Activated CD8-positive, alpha-beta memory T cell treated with anti-CD3 and anti-CD28 coated beads, Interleukin-2, amount 50 U/mL, for 4 hours (primary cell): ENCODE measurements at places on chromosomes 1 and 21.

DNA sequence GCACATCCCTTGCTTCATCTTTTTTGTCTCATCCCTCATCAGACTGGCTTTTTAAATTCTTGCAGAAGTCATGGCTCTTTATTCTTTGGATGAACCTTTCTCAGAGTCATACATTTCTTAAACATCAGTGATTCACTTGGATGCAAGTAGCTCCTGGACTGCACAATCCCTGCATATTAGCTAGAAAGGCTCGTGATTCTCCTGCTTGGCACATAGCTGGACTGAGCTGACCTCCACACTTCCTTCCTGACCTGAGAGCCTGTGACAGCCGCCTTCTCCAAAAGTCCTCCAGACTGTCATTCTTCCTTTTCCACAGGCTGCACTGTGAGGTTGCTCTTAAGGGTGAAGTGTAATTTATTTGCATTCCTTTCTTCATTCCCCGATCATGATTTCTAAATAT lies 109.4 kb downstream of the RGL1 start:
- no peak for DNase-seq

- no peak for DNase-seq
These were observed 98.1 kb downstream of the PLD5 start for GRCh38 chr1:242426271-242426905.

DNA sequence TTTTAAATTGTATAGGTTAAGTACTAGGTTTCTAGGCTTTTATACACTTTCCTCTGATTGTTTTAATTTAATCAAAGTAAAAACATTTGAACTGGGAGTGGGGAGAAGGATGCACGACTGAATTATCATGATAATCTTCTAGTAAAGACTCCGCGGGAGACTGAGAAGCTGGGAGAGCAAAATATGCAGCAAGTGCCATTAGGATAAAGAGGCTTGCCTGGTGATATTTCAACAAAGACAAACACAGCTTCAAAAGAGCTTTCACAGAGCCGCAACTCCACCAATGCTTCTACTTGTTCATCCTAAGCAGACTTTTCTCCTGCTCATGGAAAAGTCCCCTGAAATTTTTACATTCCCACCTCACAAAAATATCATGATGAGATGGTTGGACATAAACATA lies 239.0 kb upstream of the PTBP2 start:
- no peak for DNase-seq

GRCh38 chr1:246893191-246893939 lies 38.4 kb downstream of the AHCTF1 start:
- no peak for DNase-seq

GRCh38 chr1:241999026-241999425 lies at the start of gene MAP1LC3C:
MAP1LC3C (minus strand) TSS chr1:241999098; CDS start chr1:241999008, 90 bp downstream.
- DNase-seq, result no peak

GRCh38 chr1:228972576-228972975 lies 237.3 kb downstream of the RHOU start:
- no peak for DNase-seq

- no peak for DNase-seq
These were observed 8.5 kb upstream of the DENND2D start for GRCh38 chr1:111208921-111209320.

GRCh38 chr1:63612971-63613370 lies 19.8 kb downstream of the PGM1 start:
- DNase-seq, result no peak

DNA sequence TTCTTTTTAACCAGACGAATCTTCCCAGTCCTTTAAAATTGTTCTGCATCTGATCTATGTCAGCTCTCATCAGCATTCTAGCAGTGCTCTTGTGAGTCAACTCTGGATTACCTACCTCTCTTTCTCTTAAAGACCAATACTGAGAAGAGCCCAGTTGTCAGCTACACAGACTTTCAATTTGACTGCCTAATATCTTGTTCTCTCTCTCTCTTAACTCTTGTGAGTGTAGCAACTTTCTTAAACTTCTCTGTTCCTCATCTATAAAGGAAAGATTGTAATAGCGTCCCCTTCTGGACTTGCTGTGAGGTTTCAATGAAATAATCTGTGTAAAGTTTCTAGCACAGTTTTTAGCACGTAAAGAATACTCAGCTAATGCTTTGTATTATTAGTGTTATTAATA lies 499.3 kb upstream of the ADAMTS5 start:
- DNase-seq, result no peak

DNA sequence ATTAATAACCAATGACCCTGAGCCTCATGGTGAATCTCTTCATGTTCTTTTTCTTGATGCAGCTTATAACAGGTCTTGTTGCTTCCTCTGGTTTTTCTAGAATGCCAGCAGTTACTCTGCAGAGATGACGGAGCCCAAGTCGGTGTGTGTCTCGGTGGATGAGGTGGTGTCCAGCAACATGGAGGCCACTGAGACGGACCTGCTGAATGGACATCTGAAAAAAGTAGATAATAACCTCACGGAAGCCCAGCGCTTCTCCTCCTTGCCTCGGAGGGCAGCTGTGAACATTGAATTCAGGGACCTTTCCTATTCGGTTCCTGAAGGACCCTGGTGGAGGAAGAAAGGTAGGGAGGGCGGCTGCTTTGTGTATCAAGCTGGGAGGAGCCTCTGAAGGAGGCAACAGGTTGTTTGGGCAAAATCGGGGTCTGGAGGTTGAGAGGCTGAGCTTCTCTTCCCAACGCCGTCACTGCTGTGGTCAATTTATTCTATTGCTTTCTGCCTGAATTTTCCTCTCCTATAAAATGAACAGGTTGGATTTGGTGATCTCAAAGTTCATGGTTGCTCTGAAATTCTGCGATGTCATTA lies 6.7 kb downstream of the ABCG1 start:
- no peak for DNase-seq

DNA sequence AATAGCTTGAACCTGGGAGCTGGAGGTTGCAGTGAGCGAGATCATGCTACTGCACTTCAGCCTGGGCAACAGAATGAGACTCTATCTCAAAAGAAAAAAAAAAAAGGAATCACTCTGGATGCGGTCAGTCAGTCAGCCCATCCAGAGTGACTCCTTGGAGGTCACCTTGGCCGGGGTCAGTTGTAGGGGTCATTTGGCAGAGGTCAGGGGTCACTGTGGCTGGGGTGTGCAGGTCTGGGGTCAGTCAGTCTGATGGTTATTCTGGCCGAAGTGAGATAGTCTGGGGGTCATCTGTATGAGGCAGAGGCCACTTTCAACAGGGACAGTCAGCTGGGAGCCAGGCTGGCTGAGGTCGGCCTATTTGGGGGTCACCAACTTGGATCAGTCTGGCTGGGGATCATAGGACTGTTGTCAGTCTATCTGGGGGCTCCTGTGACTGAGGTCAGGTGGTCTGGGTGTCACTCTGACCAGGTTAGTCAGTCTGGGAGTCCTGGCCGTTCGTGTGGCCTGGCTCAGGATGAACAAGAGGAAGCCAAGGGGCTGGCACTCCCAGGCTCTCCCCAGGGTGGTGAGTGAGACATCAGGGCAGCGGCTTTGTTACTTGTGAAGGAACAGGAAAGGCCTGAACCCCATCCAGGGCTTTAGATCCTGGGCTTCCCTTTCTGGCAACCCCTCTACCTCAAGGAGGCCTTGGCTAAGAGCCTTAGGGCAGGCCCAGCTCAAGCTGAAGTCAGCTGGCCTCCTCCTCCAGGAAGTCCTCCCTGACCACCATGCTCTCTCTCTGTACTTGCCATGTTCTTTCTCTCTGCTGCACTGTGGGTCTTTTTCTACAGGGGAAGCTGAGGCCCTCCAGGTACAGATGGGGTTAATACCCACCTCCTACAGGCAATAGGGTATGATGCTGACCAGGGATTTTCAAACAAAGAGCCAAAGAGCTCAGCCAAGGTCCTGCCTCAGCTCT lies 15.1 kb downstream of the PTPRU start:
- DNase-seq, result no peak

GRCh38 chr1:46442317-46443161 lies 47.1 kb upstream of the DMBX1 start:
- peak; percentile 74 for DNase-seq

GRCh38 chr1:221187174-221187573 lies 307.9 kb downstream of the HLX start:
- DNase-seq, result no peak

GRCh38 chr1:44086692-44087474 lies 31.7 kb upstream of the KLF17 start:
- no peak for DNase-seq

GRCh38 chr1:3955196-3955772 lies 55.2 kb upstream of the C1orf174 start:
- no peak for DNase-seq

DNA sequence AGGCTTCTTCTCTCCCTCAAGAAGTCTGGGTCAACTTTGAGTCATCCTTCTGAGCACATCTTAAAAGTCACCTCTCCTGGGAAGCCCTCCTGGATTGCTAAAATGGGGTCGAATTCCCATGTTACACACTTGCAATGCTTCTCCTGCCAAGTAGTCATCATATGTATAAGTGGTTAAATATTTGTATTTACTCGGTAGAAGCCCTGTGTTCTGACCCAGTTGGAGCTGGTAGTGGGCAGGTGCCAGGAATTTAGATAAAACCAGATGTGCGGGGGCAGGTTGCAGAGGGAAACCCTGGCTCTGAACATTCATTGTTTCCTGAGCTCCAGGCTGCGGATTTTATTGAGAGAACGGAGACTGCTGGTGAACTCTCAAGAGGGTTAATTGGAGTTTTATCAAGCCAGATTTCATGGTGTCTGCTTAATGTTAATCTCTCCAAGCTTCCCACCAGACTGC lies 52.8 kb upstream of the RPL11 start:
- no peak for DNase-seq

DNA sequence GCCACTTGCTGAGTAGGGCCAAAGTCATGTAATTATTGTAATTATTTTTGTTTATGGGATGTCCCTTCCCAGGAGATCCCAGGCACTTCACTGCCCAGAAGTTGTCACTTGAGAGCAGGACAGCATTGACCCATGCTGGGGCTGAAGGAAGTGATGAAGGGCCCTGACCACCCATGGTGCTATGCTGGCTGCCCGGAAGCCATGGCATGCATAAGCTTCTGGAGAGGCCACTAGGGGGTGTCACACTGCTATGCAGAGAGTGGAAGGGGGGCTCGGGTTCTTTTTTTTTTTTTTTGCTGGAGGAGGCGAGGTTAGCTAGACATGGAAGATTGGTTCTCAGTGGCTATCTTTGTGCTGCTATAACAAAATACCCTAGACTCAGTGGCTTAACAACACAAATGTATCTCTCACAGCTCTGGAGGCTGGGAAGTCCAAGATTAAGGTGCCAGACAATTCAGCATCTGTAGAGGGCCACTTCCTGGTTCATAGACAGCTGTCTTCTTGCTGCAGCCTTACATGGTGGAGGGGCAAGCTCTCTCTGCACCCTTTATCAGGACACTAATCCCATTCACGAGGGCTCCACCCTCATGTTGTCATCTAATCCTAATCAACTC lies 84.9 kb downstream of the CNIH3 start:
- DNase-seq, result no peak

DNA sequence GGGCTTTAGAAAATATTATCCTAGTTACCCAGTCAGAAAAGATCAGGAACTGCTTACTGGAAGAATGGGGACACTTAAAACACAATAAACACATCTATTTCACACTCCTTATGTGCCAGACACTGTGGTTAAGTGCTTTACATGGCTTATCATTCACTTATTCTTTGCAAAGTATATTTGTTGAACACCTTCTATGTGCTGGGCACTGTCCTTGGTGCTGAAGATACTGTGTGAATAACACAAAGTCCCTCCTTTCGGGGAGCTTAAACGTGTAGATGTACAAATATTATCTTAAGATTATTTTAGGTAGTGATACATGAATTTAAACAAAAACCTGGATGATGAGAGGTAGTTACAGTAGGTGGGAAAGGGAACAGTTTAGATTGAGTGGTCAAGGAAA lies 169.3 kb downstream of the ST6GALNAC5 start:
- DNase-seq, result no peak

GRCh38 chr1:245084551-245084950 lies 70.2 kb upstream of the KIF26B start:
- DNase-seq, result no peak

DNA sequence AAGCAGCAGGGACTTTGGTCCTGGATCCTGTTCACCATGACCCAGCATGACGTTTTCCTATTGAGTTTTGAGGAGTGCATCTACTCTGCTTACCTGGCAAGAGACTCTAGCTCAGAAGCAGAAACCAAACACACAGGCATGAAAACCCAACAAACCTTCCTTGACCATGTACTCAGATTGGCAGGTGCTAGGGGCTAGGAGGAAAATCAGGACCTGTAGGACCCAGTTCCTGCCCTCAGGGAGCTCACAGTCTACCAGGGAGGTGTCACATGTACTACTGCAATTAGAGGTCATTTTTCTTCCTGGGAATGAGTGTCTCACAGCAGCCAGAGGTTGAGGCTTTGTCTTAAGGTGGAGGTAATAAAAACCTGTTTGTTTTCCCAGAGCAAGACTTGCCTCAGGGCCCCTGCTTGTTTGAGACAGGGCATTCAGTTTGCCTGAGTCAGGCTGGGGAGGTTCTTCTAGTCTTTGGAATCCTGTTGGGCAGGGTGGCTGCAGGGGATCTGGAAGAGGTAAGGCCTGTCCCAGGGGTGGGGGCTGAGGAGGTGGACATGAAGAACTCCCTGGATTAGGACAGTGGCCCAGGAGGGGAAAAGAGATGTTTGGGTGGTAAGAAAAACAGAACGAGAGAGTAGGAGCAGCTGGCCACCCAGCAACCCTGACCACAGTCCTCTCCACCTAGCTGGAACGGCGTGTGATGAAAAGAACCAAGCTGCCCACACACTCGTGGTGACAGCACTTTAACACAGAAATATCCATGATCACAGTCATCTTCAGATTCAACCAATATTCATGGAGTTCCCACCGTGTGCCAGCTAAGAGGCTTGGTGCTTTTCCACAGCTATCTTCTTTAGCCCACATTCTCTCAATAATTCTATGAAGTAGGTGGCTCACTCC lies 30.8 kb downstream of the IER5 start:
- no peak for DNase-seq

DNA sequence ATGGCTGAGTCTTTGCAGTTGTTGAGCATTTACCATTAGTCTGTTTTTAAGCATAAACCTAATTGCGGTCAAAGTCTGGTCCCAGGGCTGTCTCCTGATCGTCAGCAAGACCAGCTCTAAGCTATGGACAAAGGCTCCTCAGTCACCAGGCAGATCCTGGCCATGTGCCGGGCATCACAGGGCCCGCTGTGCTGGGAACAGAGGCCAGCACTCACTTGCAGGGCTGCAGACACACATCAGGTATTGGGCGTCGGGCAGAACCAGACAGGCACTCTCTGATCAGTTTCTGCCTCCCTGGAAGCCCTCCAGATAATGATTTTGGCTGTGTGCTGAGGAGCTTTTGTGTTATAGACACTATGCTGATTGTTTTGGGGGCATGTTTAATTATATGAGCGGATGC lies 26.6 kb downstream of the TMEM51 start:
- DNase-seq, result no peak

- no peak for DNase-seq
These were observed 7.1 kb upstream of the CFAP107 start for GRCh38 chr1:12738934-12739333.

DNA sequence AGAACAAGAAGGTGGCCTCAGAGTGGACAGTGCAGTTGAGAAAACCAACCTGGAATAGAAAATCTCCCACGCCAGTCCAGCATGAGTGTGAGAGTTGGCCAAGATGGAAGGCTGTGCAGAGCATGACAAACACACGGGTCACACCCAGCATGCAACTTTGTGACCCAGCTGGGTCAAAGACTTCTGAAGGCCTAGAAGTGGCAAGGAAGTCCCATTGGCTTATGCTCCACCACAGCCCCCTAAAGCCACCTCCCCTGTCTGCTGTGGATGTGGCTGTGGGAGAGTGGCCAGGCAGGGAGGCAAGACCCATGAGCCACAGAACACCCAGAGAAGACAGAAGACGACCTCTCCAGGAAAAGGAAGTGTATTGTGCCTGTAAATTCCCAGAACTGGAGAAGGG lies 13.6 kb downstream of the BATF3 start:
- no peak for DNase-seq
